Stimulated activated CD4-positive, alpha-beta T cell treated with anti-CD3 and anti-CD28 coated beads, Interleukin-1b, Interleukin-23, amount 100 ng/mL, for 4 hours (primary cell): ENCODE measurements at places on chromosomes 13 and 19.

- peak; percentile 71 for DNase-seq
These were observed 1.2 kb downstream of the BLVRB start for GRCh38 chr19:40464059-40465024.

DNA sequence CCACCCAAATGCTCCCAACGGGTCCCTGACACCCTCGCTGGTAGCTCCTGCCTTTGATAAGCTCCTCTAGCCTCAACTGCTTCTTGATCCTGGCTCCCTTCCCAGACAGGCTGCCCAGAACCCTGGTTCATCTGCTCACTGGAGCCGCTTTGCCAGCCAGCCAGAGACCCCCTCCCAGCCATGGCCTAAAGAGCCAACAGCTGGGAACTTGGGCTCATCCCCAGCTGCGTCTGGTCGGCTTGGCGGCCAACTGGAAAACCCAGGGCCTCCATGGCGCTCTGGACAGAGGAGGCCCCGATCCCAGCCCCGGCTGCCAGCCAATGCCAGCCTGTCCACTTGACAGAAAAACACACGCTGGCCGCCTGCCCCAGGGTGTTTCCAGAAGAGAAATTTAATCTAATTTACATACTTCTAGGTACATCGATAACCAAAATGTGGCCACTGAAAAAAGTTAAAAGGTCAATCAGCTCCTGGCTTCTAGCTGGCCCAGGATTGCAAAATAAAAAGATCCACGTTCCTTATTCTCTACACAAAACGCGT lies 3.0 kb upstream of the AKAP8L start:
- no peak for DNase-seq

- no peak for DNase-seq
These were observed 19.1 kb downstream of the GPR183 start for GRCh38 chr13:99288089-99288488.

DNA sequence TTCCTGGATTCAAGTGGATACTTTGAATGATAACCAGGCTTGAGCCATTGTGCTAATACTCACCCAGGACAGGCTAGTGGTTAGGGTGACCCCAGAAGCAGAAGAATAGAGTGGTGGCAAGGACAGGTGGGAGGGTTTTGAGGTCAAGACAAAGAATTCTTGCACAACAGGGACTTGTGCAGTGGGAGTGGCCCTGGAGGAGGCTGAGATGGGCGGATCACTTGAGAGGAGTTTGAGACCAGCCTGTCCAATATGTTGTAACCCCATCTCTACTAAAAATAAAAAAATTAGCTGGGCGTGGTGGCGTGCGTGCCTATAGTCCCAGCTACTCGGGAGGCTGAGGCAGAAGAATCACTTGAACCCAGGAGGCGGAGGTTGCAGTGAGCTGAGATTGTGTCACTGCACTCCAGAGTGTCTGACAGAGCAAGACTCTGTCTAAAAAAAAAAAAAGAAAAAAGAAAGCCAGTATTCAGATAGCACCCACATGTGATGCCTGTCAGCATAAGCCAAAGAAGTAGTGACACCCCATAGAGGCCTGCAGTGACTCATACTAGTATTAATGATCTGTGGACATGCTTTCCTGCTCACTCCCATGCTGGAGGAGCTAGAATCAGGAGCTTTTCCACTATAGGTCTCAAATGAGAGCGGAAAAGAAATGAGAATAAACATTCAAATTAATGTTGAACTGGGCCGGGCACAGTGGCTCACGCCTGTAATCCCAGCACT lies 78.7 kb downstream of the RNF17 start:
- no peak for DNase-seq

DNA sequence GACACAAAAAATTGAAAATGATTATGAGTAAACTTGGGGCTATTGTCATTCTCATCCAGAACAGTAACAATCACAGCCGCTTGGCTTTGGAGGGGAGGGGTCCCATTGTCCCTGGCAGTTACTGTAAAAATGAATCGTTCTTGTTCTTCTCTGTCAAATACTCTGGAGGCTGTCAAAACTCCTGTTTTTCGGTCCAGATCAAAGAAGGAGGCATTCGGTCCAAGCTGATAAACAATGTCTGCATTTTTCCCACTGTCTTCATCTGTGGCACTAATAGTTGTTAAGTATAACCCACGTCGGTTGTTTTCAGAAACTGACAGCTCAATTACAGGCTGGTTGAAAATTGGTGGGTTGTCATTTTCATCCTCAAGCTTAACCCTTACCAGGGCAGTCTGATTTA lies 3.4 kb downstream of the PCDH9 start:
- no peak for DNase-seq

DNA sequence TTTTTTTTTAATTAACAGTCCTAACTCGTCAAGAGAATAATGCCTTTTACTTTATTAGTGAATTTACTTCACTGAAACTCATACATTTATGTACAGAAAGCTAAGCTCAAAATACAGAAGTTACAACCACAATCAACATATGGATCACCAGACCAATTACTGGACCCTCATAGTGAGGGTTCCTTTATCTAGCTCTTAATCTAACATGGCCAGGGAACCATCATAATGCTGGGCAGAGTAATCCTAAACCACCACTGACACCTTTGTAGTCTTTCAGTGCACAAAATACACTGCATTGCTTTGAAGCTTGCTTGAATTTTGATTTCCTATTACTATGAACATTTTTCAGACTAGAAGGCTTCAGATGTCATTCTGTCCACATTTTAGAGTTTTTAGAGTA lies 1406.6 kb upstream of the PCDH9 start:
- no peak for DNase-seq

- DNase-seq: no peak
These were observed 46.2 kb upstream of the RFXAP start for GRCh38 chr13:36772853-36773252.

DNA sequence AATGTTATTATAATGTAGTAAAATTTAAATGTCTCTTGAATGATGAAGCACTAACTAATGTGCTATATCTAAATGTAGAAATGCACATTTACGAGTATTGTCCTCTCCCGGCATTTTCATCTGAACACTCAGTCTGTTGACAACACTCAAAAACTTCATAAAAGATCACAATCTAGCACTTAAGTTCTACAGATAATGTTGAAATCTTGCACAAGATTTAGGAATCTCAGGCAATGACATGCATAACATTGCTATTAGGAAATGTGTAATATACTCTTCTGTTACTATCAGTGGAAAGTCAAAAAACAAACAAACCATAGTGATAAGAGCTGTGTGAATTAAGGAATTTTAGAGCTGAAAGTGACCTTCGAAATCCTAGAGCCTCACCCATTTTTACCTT lies 37.5 kb upstream of the XPO4 start:
- DNase-seq: no peak

- DNase-seq: no peak
These were observed 4.6 kb upstream of the TSHZ3 start for GRCh38 chr19:31353833-31354232.

DNA sequence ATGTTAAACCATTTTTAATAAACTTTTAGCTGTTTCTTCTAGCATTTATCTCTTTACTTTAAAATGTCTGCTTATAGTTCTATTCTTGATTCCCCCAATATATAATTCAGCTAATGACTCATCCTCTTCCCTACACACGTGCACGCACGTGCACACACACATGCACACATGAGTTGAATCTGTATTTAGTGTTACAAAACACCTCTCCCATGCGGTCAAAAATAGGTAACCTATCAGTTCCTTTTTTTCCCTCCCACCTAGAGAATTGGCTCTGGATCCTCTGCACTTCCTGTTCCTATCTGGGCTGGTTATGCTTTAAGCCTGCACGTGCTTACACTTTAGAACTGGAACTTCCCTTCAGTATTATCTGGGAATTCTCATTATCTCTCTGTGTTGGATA lies 144.1 kb downstream of the PAN3 start:
- no peak for DNase-seq

- DNase-seq: no peak
These were observed 36.2 kb upstream of the ATP12A start for GRCh38 chr13:24644036-24644435.

- DNase-seq: no peak
These were observed 78.0 kb downstream of the ATP11A start for GRCh38 chr13:112767506-112768471.

DNA sequence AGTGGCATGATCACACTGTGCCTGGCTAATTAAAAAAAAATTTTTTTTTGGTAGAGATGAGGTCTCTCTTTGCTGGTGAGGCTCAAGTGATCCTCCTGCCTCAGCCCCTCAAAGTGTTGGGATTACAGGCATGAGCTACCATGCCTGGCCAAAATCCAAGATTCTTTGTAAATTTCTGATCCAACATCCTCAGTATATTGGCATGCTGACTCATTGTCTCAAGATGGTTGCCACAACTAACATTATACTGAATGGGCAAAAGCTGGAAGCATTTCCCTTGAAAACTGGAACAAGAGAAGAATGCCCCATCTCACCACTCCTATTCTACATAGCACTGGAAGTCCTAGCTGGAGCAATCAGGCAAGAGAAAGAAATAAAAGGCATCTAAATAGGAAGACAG lies 100.0 kb downstream of the KLF5 start:
- DNase-seq: no peak

DNA sequence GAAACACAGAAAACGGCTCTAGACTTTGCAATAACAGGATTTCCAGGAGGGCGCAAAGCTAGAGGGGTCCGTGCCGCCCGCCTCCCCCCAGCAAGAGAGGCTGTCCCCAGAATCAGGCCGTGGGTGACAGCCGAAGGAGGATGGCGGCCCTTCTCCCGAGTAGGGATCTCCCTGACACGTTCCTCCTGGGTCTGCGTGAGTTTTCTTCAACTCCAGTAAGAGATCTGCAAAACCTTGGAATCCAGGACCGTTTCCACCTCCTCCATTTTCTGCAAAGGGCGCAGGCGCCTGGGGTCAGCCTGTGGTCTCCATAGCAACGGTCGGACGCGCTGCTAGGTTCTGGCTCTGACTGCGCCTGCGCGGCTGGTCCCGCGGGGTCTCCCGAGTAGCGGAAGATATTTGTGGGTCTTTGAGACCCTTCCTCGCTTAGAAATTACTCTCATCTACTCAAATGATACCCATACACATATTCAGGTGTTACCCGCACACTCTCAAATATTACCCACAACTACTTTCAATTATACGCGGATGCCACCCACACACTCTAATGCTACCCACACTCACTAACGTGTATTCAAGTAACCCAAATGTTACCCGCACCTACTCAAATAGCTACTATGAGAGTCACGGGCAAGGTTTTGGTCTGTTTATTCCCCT lies 2.1 kb downstream of the PNMA8C start:
- DNase-seq: peak; percentile 15

- DNase-seq: no peak
These were observed 68.4 kb upstream of the VSTM2B start for GRCh38 chr19:29457413-29457812.

DNA sequence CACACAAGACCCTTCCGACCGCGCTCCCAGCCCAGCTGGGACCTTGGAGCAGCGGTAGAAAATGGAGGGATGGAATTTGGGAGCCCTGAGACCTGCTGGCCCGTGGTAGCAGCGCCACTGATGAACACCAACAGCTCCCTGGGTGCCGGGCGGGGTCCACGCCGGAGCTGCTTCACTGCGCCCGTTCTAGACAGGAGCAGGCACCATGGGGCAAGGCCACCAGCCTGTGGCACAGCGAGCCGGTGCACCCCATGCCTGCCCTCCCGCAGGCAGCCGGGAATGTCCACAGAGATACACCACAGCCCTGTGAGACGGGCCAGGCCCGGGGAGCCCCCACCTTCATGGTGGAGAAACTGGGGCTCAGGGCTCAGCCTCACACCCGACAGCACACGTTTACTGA lies 9.9 kb upstream of the SHC2 start:
- DNase-seq: no peak

DNA sequence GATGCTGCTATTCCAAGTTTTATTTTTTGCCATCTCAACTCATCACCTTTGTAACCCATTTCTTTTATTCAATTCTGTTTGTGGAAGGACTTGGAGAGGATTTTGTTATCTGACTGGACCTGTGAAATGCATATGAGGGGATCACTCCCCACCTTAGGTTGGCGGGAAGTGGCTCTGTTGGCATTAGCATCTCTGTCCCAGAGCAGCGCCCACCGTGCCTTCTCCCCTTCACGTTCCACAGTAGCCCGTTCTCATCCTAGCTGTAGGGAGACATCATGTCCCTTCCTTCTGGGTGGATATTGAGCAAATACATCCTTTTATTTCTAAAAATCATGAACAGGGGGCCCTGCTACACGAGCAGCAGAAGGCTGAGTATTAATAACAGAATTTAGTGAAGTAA lies 330.4 kb downstream of the RFC3 start:
- DNase-seq: no peak

DNA sequence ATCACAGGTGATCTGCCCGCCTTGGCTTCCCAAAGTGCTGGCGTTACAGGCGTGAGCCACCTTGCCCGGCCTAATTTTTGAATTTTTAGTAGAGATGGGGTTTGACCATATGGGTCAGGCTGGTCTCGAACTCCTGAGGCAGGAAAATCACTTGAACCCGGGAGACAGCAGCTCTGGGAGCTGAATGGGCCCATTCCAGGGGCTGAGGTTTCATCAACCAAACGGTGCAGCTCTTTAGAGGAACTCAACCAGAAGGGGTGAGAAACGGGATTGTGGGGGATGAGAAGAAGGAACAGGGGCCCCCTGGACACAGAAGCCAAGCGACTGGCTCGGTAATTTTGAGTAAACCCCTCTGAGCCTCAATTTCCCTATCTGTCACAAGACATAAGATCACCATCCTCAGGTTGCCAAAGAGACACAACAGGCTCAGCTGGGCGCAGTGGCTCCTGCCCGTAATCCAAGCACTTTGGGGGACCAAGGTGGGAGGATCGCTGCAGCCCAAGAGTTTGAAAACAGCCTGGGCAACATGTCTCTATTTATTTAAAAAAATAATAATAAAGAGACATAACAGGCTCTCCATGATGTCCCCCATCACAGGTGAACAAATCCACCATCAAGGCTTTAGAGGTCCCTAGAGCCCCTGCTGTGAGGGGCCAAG lies 562 bp downstream of the IQCN start:
- no peak for DNase-seq

- no peak for DNase-seq
These were observed 4.4 kb upstream of the REXO1 start for GRCh38 chr19:1852581-1853128.

DNA sequence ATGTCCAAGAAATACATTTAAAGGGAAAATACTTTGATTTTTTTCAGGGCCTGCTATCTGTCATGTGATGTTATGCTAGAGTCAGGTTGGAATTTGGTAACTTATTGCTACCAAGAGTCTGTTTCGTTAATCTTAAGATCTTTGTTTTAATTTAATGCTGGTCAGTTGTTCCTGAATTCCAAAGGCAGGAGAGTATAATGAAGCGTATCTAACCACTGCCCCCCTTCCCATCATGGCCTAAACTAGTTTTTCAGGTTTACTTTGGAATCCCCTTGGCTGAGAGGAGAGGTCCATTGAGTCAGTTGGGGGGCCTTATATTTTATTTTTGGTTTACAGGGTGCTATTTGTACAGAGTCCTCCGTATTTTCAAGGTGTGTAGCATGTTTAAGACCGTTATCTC lies 116.3 kb upstream of the SLC7A1 start:
- no peak for DNase-seq

DNA sequence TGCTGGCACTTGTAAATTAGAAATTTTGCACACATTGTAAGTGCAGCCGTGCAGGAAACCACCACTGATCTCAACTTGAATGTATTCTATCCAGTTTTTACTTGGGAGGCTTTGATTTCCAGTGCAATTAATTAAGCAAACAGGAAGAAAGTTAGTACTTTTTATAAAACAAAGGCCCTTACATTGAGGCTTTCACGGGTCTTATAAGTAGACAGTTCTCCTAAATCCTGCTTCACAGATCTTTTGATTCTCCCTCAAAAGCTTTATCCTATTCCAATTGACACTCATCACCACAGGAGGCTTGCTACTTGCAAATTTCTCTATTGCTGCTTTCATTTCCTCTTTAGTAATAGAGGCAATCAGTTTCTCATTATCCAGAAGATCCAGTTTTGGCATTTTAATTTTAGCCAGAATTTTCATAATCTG lies 90.1 kb downstream of the ERCC5 start:
- DNase-seq: no peak

- DNase-seq: no peak
These were observed 72.9 kb upstream of the NPAS1 start for GRCh38 chr19:46946611-46947238.
